ENCODE measurements at places on chromosomes 6 and 20.

DNA sequence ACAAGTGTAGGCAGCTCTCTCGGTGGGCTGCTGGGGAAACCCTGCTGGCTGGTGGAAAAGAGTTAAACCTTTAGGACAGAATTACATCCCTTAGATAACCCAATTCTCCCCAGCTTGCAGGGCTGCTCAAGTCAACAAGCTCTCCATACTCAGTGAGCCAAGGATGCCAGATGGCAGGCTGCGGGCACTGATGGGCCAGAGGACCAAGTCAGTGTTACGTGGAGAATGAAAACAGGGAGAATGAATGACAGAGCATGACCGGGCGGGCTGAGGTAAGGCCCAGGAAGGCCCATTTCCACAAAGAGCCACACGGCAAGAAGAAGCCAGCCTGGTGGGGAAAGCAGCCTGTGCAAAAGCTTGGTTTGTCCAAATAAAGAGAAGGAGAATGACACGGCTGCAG lies 58.7 kb upstream of the CD93 start:
- DNase-seq, result no peak

GRCh38 chr6:3353213-3353903 lies 94.6 kb downstream of the PSMG4 start:
- no peak for DNase-seq

- no peak for DNase-seq
Observed at GRCh38 chr6:97305414-97306066, 22.5 kb upstream of the MMS22L start.

DNA sequence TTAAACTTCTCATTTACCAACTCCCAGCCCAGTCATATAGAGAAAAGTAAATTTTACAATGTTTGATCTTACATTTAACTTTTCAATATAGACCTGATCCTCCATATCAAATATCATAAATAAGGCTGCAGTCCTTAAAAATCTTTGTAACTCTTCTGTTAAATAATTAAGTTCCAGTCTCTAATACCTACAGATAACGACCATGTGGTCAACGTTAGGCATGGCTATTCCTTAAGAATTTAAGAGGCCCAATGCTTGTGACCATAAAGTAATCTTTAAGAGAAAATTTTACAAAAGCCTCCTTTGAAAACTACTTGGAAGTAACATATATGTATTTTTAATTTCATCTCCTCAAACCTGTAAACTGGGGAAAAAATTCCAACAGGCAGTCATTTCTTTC lies 1.6 kb downstream of the FBXO5 start:
- peak; percentile 40 for DNase-seq

DNA sequence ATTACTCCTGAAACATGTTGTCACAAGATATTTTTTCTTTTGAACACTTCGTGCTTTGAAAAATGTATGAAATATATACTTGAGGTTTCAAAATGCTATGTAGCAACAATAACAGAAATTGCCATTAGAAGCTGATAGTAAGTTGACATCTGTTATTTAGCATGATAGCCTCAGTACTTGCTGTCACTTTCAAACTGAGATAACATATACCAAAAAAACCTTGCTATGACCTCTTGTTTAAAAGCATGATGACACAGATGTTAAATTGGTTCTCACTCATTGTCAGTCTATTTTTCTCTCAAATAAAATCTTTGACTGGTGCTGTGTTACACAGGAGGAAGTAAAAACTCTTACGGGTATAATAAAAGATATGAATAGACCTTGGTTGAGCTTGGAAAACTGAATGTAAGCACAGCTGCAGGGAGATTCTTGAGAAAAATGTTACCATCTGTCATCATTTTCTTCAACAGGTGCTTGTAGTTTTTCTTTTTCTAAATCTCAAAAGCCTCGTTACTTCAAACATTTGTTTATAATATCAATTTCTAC lies 18.6 kb downstream of the MOXD1 start:
- DNase-seq, result no peak

DNA sequence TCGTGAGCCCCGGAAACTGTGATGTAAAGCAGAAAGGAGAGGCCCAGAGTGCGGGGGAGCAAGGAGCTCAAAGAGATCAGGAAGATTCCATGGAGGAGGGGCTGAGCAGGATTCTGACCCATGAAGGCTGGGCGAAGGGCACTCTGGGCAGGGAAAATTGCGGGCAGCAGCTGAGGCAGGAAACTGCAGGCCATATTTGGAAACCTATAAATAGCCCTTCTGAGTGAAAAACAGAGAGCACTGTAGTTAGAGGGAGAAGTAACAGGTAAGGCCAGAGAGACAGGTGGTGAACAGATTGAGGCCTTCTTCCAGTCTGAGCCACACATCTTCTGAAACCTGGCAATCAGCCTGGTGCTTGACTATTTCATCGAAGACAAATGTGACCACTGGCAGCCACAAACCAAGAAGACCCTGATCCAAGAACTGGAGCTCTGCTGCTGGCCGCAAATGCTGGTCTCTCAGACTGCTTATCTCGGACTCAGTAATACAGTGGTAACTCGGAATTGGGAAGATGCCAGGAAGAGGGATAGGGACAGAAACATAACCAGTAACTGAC lies 14.1 kb upstream of the BEND3 start:
- DNase-seq, result no peak

Data from erythroblast (primary cell).